ENCODE measurements at places on chromosomes 6 and 20.

DNA sequence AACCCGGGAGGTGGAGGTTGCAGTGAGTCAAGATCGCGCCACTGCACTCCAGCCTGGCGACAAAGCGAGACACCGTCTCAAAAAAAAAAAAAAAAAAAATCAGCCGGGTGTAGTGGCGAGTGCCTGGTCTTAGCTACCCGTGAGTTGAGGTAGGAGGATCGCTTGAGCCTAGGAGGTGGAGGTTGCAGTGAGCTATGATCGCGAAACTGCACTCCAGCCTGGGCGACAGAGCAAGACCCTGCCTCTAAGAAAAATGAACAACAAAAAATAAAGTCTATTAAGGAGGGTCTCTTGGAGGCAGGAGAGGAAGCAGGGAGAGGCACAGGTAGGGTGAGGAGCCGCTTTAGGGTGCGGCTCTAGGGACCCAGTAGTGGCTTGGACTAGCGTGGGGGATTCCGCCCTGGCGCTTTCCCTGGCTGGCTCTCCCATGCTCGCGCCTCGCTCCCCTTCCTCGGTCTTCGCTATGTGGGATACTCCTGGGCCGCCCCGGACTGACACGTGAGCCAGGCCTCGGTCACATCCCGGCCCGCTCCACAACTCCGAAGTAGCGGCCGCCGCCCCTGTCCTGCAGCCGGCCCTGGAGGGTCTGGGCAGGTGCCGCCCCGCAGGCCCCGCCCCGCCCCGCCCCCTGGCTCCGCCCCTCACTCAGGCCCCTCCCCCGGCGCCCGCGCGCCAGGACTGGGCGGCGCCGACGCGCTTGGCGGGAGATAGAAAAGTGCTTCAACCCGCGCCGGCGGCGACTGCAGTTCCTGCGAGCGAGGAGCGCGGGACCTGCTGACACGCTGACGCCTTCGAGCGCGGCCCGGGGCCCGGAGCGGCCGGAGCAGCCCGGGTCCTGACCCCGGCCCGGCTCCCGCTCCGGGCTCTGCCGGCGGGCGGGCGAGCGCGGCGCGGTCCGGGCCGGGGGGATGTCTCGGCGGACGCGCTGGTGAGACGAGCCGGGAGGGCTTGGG lies at the start of gene MYBL2:
Gene MYBL2, plus strand, starts transcription at position 739 of the 953 bp plus-strand sequence. Its CDS starts 170 bp downstream, at position 909.
- DNase-seq, result peak; percentile 81

GRCh38 chr6:42197555-42198362 lies 3.0 kb upstream of the GUCA1B start:
- no peak for DNase-seq

GRCh38 chr20:14951105-14951504 lies 613.7 kb upstream of the FLRT3 start:
- DNase-seq, result no peak

- no peak for DNase-seq
These were observed 3.2 kb upstream of the RWDD1 start for GRCh38 chr6:116568111-116568510.

DNA sequence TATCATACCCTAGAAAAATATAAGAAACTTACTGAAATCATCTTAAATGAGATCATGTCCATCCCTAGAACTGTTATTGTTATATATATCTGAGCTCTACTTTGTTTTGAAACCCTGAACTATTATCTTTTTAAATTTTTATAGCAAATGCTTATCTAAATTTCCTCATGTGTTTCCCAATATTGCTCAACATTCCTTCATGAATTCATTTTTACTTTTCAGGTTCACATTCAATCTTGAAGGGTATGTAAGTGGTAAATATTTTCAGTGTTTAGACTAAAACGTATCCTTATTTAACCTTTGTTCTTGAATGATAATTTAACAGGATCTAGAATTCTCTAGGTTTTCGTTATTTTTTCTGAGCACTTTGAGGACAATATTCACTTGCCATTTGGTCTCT lies 23.9 kb downstream of the PDE7B start:
- no peak for DNase-seq

DNA sequence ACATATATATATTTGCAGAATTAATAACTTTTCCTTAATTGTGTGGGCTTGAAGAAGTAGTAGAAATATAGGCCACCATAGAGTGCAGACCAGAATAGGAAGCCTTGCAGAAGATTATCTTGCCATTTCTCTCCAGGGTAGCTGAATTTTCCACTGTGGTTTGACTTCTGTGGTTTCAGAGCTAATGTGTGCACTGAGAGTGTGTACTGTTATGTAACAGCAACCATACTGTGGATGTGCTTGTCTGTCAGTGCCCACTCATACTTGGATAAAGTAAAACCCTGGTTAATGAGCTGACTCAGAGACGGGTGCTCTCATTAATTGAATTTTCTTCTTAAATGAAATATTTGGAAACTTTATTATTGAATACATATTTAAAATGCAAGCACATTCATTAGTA lies 57.2 kb downstream of the CEP43 start:
- no peak for DNase-seq

- no peak for DNase-seq
These were observed 368.2 kb upstream of the CITED2 start for GRCh38 chr6:139742671-139743070.

DNA sequence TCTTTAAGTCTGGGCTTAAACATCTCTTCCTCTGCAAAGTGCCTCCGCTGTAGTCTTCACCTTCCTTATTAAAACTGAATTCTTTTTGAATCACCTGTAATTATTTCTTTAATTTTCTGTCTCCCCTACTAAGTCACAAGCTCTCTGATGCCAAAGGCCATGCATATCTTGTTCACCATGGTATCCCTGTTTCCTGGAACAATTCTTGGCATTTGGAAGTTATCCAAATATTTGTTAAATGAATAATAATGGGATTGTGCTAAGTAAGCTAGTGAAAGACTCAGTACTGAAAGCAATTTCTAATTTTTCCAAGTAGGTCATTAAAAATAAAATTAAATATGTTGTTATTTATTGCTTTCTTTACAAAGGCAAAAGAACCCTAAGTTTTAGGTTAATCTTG lies 12.2 kb downstream of the SNAP91 start:
- DNase-seq, result no peak

DNA sequence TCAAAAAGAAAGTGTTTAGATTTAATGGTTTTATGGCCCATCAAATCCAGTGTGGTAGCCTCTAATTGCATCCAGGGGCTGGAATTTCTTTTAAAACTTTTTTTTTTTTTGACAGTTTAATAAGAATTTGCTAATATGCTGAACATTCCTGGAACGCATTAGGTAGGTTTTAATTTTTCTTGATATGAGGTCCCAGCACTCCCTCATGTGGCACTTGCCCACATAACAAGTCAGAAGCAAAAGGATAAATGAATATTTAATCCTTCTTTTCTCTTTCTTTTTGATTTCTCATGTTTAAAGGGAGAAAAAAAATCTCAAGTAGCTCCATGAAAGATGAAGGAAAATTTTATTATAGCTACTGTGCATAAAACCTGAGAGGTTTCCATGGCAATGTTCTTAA lies 13.5 kb downstream of the HAO1 start:
- DNase-seq, result no peak

DNA sequence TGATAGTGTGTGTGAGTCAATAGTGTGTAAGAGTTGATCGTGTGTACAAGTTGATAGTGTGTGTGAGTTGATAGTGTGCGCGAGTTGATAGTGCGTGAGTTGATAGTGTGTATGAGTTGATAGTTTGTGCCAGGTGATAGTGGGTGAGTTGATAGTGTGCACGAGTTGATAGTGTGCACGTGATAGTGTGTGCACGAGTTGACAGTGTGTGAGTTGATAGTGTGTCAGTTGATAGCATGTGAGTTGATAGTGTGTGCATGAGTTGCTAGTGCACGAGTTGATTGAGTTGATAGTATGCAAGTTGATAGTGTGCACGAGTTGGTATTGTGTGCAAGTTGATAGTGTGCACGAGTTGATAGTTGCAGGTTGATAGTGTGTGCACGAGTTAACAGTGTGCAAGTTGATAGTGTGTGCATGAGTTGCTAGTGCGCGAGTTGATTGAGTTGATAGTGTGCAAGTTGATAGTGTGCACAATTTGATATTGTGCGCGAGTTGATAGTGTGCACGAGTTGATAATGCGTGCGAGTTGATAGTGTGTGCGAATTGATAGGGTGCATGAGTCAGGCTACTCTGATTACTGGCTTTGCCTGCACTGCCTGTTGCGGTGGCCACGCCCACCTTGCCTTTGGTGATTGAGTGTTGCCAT lies 35.8 kb upstream of the IYD start:
- DNase-seq, result no peak

- DNase-seq, result no peak
These were observed 90.8 kb downstream of the CFAP61 start for GRCh38 chr20:20143165-20143564.

GRCh38 chr6:37804586-37804985 lies 14.9 kb upstream of the ZFAND3 start:
- no peak for DNase-seq

GRCh38 chr6:169168302-169168630 lies 85.4 kb downstream of the THBS2 start:
- DNase-seq, result peak; percentile 73

GRCh38 chr20:14711652-14712051 lies 374.2 kb upstream of the FLRT3 start:
- DNase-seq, result no peak

DNA sequence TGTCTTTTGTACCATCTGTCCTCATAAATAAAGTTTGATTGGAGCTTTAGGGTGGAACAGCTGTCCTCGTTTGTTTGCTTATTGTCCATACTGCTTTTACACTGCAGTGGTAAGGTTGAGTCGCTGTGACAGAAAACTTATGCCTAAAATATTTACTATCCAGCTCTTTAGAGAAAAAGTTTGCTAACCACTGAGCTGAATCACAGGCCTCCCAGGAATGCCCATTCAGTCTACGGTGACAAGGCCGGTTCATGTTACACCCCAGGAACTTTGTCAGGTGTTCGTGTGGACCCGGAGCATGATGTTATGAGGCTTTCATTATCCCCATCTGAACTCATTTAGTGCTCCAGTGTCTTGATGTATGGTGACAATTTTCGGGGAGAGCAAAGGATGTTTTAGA lies 401.1 kb downstream of the SAMD5 start:
- DNase-seq, result no peak

DNA sequence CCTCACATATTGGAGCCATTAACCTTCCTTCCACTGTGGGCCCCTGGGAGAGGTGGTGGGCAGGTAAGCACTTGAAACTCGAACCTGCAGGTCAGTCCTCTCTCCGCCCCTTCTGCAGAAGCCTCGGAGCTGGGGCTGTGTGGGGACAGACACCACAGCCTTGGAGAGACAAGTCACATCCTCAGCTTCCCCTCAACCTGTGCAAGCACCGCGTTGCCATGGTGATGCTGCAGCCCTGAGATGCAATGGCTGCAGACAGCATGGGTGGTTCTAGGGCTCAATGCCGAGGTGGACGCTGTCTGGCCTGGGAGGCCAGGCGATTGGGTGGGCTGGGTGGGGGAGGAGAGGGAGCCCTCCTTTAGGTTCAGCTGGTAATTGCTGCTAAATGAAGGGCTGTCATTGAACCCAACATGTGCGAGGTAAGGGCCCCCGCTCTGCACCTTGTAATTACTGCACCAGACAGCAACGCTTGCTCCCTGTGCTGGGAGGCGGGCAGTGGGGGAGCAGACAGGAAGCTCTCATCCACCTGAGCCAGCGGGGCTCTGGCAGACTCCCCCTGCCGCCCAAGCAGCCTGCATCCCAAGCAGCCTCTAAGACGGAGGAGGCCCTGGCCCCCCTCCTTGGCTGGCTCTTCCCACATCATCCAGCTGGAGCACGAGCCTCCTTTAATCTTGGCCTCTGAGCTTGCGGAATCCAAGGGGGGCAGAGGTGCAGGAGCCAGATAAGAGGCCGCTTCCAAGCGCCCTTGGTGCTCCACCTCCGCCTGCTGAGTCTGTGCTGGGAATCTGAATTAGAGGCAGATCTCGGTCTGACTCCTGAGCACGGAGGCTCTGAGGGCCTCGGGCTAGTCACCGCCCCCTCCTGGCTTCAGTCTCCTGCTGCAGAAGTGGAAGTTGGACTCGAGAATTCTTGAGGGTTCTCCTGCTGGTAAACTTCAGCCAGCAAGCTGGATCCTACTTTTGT lies 39.8 kb upstream of the CDH22 start:
- no peak for DNase-seq

- DNase-seq, result no peak
These were observed 7.6 kb upstream of the SYNDIG1 start for GRCh38 chr20:24461848-24462247.

GRCh38 chr20:58264271-58264670 lies 35.8 kb upstream of the ANKRD60 start:
- no peak for DNase-seq

DNA sequence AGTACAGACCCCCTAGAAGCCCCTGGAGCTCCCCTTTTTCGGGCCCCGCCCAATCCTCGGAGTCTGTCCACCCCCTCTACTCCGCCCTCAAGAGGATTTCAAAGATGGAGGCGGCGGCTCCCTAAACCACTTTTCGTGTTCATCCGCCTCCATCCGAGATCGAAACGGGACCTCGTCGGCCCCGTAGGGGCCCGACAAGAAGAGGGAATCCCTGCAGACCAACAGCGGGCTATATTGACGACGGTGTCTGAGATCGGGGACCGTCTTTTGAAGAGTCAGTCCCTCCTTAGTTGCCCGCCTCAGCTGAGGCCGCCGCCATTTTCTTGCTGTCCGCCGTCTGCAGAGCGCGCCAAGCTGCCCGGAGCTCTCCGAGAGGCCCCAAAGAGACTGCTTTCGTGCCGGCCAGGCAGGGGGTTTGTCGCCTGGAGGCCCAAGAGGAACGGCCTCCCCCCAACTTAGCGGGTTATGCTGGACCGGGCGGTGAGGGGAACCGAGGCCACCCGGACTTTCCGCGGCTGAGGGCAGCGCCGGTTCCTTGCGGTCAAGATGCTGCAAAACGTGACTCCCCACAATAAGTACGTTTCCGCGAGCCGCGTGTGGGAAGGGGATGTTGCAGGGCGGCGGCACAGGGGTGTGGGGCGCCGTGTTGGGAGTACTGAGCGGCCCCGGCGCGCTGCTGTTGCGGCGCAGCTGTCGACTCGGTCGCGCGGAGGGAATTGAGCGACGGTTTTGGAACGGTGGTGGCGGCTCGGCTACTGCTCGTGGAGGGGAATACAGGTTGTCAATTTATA lies 4.2 kb downstream of the BRD2 start:
- peak; percentile 70 for DNase-seq

DNA sequence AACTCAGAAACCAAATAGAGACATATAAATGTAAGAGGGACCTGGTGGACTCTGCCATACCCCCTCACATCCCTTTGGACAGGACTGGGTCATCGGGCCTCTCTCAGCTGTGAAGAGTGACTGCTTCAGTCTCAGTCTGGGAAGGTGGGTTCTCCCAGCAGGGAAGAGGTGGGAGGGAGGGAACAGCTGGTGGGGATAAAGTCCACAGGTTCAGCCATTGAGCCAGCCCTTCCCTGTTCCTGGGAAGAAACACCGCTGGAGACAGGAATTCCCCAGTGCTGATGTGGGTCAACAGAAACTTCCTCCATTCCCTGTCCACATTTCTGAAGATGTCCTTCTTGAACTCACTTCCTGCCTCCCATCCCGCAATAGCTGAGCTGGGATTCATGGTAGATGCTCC lies 209.2 kb upstream of the PMEPA1 start:
- no peak for DNase-seq

DNA sequence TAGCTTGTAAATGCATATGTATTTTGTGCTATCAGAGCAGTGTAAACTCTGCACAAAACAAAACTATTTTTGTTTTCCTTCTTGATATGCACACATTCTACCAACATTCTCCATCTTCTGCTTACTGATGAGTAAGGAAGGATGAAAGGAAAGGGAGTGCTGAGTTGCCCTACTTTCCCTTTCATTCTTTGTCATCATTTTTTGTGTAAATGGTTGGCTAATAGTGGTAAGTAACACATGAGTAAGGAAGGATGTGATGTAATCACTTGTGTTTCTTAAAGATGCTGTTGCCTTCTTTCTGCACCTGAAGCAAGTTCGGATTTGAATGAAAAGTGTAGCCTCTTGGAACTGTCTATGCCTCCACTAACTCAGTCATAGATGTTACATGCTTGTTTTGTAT lies 4.6 kb upstream of the REV3L start:
- no peak for DNase-seq

GRCh38 chr6:4382362-4382853 lies 247.0 kb upstream of the ECI2 start:
- no peak for DNase-seq
